ENCODE measurements at places on chromosomes 16 and 17.

DNA sequence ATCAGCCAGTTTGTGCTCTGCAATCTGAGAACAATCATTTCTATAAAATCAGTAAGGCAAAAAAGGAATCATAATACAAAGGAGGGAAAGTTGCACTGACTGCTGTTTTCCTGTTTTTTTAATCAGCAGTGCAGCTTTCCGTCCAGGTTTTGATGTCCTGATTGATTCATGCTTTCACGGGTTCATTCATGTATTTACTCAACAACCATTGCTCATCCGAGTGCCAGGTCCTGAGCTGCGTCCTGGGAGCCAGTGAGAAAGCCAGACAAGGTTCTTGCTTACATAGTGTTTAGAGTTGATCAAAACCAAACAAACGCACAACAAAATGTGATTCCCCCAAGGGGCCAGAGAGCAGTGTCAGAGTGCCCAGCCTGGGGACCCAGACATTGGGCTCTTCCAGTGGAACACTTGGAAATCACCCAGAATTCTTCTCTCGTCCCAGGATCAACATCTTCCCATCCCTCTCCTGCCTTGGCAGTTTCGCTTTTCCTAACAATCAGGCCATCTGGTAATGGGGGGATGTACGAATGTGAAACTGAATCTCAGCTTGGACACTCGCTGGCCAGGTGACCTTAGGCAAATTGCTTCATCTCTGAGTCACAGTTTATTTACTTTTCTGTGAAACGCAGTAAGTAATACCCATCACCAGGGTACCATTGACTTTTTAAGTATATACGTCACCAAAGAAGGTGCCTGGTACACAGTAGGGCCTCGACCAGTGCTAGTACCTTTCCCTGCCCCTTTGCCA lies 13.3 kb upstream of the C1QL1 start:
- peak; percentile 89 for DNase-seq

GRCh38 chr17:6355196-6355595 lies 79.7 kb downstream of the AIPL1 start:
- DNase-seq, result no peak

- DNase-seq, result peak; percentile 18
Observed at GRCh38 chr17:49899191-49899485, 51.3 kb upstream of the TAC4 start.

DNA sequence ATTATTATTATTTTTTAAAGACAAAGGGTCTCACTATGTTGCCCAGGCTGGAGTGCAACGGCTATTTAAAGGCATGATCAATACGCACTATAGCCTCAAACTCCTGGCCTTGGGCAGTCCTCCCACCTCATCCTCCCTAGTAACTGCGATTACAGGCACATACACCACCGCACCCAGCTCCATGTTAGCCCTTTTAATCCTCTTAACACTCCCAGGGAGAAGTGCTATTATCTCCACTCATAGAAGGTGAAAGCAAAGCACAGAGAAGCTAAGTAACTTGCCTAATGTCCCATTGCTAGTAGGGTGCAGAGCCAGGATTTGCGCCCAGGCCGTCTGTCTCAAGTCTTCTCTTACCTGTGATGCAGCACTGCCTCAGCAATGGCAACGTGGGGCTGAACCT lies 5.0 kb downstream of the HAS3 start:
- no peak for DNase-seq

DNA sequence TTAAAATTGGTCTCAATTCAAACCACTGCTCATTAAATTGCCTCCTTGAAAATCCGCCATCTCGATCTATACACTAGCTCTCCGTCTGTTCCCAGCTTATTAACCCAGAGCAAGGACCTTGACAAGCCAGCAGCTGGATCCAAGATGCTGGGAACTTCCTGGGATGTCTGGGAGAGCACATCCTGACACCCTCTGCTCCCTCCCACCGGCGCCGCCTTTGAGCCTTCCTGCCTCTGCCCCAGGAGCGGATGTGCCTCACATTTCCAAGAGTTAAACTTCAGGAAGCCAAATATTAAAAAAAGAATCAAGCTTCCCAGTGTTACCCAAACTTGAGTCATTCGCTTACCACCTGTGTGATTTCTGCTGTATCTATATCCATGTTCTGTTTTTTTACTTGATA lies 107.9 kb downstream of the HAPSTR1 start:
- DNase-seq, result no peak

GRCh38 chr16:85512808-85513115 lies 100.4 kb upstream of the GSE1 start:
- no peak for DNase-seq

DNA sequence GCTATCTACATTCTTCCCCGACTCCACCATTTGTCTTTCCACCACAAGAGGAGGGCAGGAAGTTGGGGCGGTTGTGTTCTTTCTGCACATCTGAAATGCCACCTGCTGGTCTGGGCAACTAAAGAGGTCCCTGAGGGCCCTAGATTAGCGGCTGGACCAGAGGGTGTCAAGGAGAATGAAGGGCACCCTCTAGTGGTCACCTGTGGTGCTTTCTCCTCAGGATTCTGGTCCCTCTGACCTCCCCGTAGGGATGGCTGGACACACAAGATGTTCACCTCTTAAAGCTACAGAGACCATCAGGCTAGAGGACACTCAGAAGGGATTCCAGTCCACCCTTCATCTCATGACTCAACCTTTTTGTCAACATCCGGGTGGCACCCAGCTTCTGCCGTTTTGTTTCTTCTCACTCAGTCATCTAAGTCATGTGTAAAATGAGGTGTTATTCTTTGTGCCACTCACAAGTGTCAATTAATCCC lies 2.9 kb upstream of the SCIMP start:
- peak; percentile 72 for DNase-seq

DNA sequence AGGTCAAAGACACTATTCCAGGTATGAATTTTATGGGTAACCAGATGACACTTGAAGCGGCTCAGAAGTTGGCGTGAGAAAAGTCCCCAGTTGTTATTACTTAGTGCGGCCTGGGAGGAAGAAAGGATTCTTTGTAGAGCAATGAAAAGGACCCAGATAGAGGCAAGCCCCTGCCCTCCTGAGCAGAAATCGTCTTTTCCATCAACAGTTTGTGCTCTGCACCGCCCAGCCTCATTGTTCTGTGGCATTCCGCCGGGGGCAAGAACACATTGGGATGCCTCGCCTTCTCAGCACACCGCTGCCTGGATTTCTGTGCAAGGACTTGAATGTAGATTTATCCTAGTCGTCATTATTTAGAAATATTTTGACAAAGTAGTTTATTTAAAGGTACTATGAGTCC lies 32.7 kb upstream of the CRHR1 start:
- no peak for DNase-seq

GRCh38 chr17:61238455-61238933 lies 161.1 kb upstream of the TBX2 start:
- DNase-seq, result no peak

DNA sequence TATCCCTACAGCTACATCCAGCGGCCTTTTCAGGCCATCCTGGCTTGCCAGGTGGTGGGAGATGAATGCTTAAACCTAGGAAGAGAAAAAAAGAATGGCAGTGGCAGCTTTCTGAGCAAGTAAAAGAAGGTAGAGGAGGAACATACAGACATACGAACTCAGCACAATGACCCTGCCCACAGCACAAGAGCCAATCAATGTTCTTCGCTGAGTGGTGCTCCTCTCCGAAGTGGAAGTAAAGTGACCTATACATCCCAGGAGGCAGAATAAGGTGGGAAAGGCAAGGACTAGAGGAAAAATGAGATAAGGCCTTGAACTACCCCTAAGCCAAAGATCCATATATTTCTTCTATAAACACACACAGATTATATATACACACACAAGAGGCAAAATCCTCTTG lies 28.7 kb downstream of the USP31 start:
- no peak for DNase-seq

- no peak for DNase-seq
Observed at GRCh38 chr17:52517176-52517575, 358.7 kb upstream of the CA10 start.

Data from lung microvascular endothelial cell (primary cell).